Stimulated activated naive CD8-positive, alpha-beta T cell treated with anti-CD3 and anti-CD28 coated beads, Interleukin-15, amount 100 ng/mL, for 72 hours (primary cell): ENCODE measurements at places on chromosomes 4 and X.
A peak's percentile ranks its signal among the peaks of the same experiment; 100 is the strongest.

- no peak for DNase-seq
These were observed 43.2 kb downstream of the CDKL5 start for GRCh38 chrX:18468599-18468998.

- no peak for DNase-seq
These were observed 42.8 kb upstream of the PRDM8 start for GRCh38 chr4:80154545-80154933.

- no peak for DNase-seq
These were observed 332.5 kb downstream of the GRID2 start for GRCh38 chr4:92636038-92636806.

- no peak for DNase-seq
These were observed 7.9 kb downstream of the RHOH start for GRCh38 chr4:40204507-40205258.

GRCh38 chr4:44118971-44119680 is 329.5 kb downstream of the KCTD8 start:
- DNase-seq = no peak

DNA sequence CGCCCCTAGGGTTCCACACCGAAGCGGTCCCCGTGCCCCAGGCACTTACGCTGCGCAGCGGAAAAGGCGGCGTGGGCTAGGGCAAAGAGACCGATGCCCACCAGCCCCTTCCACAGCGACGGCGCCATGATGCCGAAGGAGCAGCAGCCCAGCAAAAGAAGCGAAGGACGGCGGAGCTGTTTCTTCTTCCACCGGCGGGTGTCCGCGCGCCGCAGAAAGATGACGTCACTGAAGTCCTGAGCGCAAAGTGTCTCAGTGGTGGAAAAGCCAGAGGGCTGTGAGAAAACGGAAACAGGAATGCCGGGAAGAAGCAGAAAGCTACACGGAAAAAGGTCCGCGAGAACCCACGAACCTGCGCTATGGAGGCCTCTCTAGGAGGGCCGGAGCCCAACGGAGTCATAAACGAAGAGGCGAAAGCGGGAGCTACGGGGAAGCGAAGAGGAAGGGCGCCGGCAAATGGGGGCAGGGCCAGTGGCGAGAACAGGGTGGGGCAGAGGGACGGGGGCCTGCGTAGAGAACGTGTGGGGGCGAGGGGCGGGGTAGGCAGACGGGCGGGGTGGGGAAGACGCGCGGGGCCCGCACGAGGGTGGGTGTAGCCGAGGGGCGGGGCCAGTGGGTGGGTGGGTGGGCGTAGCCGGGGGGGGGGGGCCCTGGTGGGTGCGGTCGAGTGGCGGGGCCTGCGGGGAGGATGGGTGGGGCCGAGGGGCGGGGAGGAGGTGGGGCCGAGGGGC is at the start of gene MMGT1:
TSS of gene MMGT1 (minus strand) at position 441 of the 731 bp plus-strand sequence. CDS start at position 128, 313 bp downstream.
- DNase-seq = peak; percentile 82

GRCh38 chrX:56226980-56227379 is 5.2 kb upstream of the KLF8 start:
- DNase-seq = no peak

GRCh38 chr4:5955201-5955821 is 62.4 kb upstream of the CRMP1 start:
- DNase-seq = no peak

DNA sequence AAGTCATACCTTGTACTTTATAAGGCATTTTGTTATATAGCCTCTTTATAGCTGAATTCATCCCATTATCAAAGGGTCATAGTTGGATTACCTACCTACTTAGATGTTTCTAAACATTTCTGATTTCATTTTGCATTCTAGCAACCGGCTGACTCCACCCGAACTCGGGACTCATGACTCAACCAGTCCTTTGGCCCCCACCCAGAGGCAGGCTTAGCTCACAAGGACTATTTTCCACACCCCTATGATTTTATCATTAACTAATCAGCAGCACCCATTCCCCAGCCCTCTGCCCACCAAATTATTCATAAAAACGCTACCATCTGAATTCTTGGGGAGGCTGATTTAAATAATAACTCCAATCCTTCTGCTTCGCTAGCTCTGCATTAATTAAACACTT is 79.9 kb upstream of the EGFL6 start:
- no peak for DNase-seq

DNA sequence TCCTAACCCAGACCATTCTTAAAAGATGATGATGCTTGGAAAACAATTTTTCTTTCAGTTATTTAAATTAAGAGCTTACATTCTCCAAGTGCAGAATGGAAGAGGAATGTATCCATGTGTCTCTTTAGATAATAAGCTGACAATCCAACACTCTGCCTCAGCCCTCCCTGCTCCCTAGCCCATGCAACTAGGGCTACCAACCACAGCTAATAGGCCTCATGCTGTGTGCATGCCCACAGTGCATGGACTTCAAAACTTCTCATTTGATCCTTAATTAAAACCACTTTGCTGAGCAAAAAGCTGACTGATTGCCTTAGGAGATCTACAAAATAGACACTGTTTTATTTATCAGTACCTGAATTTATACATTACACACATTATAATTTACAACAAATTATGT is 473.9 kb downstream of the GALNTL6 start:
- no peak for DNase-seq

DNA sequence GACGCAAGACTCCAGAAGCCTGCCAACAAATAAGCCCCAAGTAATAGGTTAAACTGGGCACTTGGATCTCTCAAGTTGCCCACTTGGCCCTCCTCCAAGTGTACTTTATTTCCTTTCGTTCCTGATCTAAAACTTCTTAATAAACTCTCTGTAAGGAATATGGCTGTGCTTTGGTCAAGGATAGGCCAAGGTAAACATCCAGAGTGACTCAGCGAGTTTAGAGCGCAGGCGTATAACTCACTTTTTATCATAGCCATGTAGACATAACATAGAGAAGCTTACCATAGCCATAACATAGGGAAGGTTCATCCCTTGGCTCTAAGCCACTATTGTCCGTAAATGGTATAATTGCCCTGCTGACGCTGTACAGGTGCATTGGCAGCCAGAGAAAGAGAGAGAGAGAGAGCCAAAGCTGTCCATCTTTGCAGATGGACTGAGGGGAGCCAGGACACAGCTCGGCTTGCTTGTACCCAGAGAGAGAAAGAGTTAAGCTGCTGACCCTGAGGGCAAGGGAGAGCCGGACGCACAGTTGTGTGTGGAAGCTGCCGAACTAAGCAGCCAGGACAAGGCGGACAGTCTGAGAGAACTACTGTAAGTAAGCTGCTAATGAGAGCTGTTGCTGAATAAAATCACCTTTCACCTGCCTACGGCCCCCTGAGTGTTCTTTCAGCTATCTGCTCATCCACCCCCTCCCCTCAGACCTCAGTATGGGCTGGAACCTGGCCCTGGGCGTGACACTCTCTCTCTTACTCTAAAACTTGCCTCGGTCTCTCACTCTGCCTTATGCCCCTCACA is 1.8 kb downstream of the TLR1 start:
- DNase-seq = no peak

DNA sequence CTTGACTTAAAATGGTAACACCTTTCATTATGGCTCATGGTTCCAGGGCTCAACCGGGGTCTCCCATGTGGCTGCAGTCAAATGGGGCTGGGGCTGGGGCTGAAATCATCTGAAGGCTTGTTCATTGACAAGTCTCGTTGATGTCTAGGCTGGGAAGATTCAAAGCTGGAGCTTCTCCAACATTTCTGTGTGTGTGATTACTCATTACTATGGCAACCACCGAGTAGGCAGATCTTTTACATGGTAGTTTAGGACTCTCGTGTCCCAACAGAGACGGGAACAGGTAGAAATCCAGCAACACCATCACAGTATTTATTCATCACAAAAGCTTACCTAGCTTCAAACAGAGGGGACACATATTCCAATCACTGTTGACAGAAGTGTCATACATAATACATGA is 7.8 kb downstream of the YTHDC1 start:
- no peak for DNase-seq

DNA sequence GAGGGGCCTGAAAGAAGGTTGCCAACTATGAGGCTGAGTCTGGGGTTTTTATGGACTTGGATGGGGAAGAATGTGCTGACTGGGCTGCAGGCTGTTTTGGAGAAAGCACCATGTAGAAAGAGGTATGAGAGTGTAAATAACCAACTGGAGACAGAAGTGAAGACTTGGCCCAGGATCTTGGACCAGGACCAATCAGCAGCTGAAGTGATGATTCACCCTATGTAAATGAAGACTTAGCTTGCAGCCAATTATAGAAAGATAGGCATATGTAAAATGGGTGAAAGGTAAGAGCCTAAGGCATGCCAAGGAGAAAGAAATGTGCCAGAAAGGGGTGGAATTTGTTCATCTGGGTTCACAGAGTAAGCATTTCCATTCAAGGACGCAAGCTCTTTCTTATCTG is 856.7 kb upstream of the PRKX start:
- no peak for DNase-seq

- no peak for DNase-seq
These were observed 7.3 kb downstream of the PAK3 start for GRCh38 chrX:111103246-111103645.

GRCh38 chr4:123580981-123581664 is 184.5 kb downstream of the SPRY1 start:
- DNase-seq = no peak

GRCh38 chr4:175531405-175532091 is 280.5 kb downstream of the GPM6A start:
- no peak for DNase-seq

GRCh38 chrX:133746593-133746992 is 238.8 kb downstream of the GPC3 start:
- DNase-seq = no peak

DNA sequence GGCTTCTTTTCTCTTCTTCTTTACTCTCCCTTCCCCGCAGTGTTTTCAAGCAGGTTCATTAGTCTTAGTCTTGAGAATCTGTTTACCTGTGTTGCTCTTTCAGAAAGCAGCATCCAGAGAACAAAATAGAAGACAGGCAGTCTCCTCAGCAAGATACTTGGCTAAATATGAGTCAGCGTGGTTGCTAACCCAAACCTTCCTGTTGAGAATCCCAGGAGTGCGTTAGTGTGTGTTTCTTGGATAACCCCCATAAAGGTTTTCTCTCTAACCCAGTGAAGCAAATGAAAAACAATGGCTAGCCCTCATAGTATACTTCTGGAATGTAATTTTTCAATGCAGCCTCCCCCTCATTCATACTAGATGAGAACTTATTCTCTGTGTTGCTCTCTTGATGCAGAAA is 41.1 kb downstream of the BMPR1B start:
- DNase-seq = no peak

- no peak for DNase-seq
These were observed 62.0 kb downstream of the PHKA1 start for GRCh38 chrX:72652082-72652481.

DNA sequence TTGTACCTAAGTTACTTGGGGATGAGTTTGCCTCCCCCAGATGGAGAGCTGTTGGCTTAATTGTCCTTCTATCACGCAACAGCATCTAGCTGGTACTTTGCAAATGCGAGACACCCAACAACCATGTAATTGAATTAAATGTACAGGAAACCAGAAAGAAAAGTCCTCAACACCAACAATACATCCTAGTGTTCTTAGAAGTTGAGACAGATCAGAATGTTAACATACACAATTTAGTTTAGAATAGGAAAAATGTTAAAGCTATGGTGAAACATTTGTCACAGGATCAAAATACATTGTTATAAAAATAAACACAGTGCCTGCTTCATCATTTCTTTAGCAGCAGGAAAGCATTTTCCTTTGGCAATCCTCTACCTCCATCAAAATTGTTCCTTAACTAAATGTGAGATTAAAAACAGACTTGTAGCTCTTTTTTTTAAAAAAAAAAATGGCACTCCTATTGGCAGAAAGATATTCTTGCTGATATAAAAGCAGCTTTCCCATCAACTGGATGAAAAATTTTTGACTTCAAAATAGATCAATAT is 163.1 kb upstream of the MID1 start:
- DNase-seq = no peak

DNA sequence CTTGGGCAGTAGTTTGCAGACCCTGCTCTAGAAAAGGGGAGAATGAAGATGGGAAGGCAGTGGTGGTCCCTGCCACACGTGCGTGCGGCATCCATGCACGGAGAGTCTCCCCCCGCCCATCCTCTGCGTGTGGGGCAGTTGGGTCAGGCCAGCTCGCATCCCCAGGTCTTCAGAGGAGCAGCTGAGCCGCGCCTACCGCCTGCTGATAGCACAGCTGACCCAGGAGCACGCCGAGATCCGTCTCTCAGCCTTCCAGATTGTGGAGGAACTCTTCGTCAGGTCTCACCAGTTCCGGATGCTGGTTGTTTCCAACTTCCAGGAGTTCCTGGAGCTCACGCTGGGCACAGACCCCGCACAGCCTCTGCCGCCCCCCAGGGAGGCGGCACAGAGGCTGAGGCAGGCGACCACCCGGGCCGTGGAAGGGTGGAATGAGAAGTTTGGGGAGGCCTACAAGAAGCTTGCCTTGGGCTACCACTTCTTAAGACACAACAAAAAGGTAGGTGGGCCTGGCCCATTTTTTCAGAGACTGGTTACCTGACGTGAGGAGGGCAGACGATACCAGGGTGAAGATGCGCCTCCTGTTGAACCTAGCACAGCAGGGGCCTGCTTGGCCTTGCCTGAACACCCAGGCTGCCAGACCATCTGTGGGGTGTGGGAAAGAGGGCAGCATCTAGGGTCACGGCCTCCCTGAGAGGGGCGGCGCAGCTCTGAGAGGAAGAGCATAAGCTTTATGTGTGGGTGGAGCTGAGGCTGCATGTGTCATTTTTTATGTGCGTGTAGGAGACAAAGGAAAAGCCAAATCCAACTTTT is 2.6 kb downstream of the UVSSA start:
- no peak for DNase-seq

GRCh38 chr4:177579649-177580048 is 137.4 kb upstream of the AGA start:
- no peak for DNase-seq

GRCh38 chr4:3241898-3242524 is 6.9 kb upstream of the MSANTD1 start:
- no peak for DNase-seq

GRCh38 chr4:33470805-33471204 is 2750.6 kb downstream of the PCDH7 start:
- DNase-seq = no peak

GRCh38 chr4:153428941-153429475 is 37.2 kb upstream of the TMEM131L start:
- DNase-seq = no peak

- DNase-seq = no peak
These were observed 599.5 kb upstream of the SMIM31 start for GRCh38 chr4:164154416-164154815.
